ENCODE measurements at places on chromosomes 12 and 14.

GRCh38 chr12:49703647-49704137 is 3.5 kb downstream of the FMNL3 start:
- peak; percentile 19 for DNase-seq

DNA sequence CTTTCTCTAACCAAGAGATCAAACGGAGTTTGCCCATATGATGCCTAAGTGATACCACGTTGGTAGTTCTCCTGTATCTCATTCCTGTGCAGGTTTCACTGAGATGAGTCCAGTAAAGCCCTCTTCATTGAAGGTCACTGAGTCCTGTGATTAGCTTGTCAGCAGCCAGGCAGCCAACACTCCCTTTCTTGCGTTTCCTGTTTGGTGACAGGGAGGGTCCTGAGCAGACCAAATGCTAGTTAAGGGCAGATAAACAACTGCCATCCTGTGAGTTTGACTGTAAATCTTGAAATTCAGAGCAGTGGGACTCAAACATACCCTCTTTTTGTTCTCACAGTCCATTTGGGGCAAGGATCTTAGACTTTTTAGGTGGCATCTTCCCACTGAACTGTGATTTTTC is 39.4 kb downstream of the ZNF641 start:
- DNase-seq = no peak

GRCh38 chr12:3884671-3885070 is 11.5 kb upstream of the PARP11 start:
- no peak for DNase-seq

- DNase-seq = no peak
These were observed 207.2 kb upstream of the BCL2L14 start for GRCh38 chr12:11863478-11863906.

DNA sequence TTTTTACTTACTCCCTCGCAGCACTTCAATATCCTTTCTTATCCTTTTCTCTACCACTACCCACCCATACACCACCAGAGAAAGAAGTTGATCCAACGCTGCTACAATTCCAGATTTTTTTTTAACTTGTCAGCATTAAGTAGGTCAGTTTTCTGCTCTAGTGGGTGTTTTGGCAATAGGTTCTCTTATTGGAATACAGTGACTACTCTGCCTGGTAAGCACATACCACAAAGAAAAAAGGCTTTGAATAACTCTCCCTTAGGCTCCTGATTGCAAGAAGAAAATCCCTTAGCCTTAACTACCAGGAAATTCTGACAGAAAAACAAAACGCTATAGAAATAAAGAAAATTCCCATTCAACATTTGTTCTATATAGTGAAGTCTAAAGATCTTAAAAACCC is 72.0 kb downstream of the NUMB start:
- no peak for DNase-seq

- DNase-seq = no peak
These were observed 23.8 kb downstream of the IL31 start for GRCh38 chr12:122150127-122150681.

DNA sequence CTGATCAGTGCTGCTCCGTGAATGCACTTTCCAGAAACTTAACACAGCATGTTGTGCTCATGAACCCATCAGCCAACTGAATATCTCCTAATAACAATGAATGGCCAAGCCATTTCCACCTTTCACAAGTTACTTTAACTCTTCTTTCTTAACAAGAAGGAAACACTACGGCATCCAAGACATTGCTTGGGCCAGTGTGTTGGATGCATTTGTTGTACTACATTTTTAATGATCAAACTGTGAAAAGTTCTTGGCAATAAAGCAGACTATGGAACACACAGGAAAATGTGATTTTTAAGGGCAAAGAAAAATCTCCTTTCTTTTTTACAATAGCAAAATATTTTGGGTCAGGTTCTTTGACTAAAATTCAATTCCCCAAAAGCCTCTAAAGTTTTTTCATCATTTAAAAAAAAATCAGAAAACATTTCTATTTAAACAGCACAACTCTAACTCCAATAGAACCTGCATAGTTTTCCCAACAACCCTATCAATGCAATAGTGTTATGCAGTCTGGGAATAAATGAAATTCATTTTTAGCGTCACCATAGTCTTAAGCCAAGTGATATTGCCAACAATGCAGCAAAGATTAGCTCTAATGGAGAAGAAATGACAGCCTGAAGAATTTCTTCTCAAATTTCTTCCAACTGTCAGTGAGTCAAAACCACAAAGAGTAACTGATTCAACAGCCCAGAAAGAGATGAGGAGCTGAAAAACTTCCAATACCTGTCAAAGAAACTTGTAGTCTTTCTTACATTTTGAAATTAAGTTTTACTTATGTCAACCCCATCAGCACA is 50.7 kb upstream of the PTPRR start:
- peak; percentile 6 for DNase-seq

- DNase-seq = peak; percentile 11
These were observed 184.8 kb downstream of the ZFP36L1 start for GRCh38 chr14:68607867-68608573.

DNA sequence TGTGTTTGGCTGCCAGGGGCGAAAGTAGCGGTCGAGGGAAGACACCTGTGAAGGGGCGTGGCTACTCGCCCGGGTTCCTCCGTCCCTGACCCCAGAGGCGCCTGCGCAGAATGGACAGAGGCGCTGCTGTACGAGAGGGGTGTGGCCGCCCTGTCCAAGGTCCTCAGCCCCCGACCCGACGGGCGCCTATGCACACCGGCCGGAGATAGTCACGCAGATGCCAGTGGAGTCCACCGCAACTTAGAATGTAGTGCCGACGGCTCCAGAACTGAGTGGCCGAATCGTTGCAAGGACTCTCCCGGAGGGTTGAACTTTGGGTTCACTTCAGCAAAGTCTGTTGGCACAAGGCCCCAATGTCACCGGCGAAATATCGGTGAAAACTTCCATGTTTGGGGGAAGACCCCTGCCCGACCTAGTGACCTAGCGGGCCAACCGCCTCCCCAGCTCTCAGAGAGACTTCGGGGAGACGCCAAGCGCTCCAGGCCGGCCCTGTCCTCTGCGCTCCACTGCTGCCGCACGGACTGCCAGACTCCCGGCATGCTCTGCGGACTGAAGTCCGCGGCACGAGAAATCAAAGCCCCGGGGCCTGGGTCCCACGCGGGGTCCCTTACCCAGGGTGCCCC is 541 bp upstream of the RNU6-7 start:
- DNase-seq = peak; percentile 72

Measured in Kasumi-1 (cell line).